ENCODE measurements at places on chromosomes 1 and 21. TPM values are rescaled to one million over a fixed set of nuclear protein-coding genes. Genes with fewer than 3 reads are reported as not detected.
A peak's percentile ranks its signal among the peaks of the same experiment; 100 is the strongest.

SLC9C2 gene
- 17.1 TPM for polyA plus RNA-seq

- DNase-seq, result no peak
These were observed 87.4 kb upstream of the C1orf21 start for GRCh38 chr1:184299406-184299790.

DNA sequence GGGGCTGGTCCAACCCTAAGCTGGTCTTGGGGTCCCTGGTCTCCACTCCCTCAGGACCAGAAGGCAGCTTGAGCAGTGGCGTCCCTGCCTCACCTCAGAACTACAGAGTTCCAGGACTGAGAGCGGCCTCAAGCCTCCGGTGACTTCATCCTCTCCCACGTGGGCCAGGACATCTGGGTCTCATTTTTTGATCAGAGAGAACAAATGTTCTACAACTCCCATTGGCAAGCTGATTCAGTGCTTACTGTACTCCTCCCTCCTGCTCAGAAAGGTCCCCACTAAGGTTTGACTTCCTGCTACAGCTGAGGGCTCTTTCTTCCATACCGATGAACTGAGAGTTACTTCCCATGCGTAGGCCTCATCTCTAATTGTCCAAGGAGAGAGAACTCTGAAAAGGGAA lies 78.5 kb downstream of the PLXNA2 start:
- DNase-seq, result no peak

UFC1 gene
- polyA plus RNA-seq, result 129 TPM

AJAP1 gene
- polyA plus RNA-seq, result 5.0 TPM

GRCh38 chr1:34681480-34682451 lies 73.1 kb upstream of the GJB5 start:
- DNase-seq, result peak; percentile 64

GRCh38 chr1:43275826-43276620 lies 6.2 kb downstream of the TMEM125 start:
- DNase-seq, result no peak

GRCh38 chr1:40407453-40407852 lies 33.9 kb downstream of the SMAP2 start:
- no peak for DNase-seq

DNA sequence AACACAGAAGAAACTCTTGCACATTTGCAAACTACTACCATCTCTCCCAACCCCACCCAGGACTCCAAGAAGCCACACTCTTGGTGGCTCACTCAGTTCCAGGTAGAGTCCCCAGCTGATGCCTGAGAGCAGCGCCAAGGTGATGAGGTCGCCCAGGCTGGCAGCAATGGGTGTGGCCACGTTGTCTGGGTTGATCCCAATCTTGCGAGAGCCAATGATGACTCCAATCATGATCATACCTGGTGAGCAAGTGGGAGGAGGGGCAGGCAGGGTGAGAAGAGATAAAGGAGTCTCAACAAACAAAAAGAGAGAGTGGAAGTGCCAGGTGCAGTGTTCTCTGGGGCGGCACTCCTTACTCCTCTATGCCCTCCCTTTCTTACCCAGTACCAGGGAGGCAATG lies 14.4 kb downstream of the SLC41A1 start:
- DNase-seq, result no peak

GRCh38 chr1:111656086-111657017 lies 36.8 kb downstream of the RAP1A start:
- peak; percentile 53 for DNase-seq

ITGB2 gene
- 27.4 TPM for polyA plus RNA-seq

- DNase-seq, result no peak
These were observed 94.6 kb downstream of the ATP6V1G3 start for GRCh38 chr1:198445872-198446271.

DNA sequence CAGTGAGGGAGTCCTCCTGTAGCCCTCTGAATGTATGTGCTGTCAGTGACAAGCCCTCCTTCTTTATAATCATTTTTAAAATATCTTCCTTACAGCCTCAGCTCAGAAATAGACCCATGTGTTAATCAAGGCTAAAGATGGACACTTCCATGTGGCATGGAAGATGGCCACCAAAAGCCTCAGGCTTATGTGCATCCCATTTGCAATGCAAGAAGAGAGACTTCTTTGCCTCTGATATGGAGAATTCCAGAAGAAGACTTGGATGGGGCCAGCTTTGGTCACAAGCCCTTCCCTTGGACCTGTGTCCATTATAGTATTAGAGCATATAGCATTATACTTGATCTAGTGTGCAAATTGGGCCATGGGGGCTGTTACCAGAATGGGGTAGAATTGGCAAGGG lies 18.5 kb downstream of the CCDC185 start:
- no peak for DNase-seq

- DNase-seq, result no peak
These were observed 196.0 kb upstream of the SAMSN1 start for GRCh38 chr21:14742119-14742518.

DNA sequence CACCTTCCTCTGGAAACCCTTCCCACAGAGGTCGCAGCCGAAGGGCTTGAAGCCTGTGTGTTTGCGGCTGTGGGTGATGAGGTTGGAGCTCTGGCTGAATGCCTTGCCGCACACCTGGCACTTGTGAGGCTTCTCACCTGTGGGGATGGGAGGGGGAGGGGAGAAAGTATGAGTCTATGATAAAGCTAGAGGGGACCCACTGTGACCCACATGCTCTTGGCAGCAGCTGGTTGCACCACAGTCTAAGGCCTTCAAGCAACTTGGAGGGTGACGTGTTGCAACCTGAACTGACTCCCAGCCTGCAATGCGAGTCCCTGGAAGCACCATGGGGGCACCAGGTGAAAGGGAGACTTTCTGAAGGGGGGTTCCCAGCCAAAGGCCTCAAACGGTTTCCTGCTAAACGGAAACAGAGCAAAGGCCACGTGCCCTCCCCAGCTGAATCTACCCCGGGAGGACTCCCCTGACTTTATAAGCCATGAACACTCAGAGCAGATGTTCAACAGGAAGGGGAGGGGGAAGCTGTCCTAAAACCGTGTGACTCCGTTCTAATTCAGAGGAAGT lies 10.6 kb downstream of the GFI1 start:
- DNase-seq, result no peak

S100A14 gene
- polyA plus RNA-seq, result 1.6 TPM

DNA sequence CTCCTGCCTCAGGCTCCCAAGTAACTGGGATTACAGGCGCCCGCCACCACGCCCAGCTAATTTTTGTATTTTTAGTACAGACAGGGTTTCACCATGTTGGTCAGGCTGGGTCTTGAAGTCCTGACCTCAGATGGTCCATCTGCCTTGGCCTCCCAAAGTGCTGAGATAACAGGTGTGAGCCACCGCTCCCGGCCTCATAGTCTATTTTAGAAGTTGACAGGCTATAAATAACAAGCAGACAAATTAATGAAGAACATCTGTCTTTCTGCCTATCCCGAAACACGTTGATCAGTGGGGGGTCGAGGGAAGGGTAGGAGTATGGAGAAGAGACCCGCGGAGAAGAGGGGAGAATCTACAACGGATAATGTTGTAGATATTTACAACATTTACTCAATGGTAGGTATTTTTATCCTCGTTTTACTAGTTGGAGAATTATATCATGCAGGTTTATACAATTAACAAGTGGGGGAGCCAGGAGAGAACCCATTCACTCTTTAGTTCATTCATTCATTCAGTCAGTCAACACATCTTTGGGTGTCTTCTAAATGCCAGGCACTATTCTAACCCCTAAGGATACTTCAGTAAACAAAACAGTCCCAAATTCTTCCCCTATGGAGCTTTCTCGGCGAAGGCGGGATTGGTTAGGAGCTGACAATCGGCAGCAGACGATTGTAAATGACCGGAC lies 497 bp upstream of the IFNAR2 start:
- DNase-seq, result no peak

DNA sequence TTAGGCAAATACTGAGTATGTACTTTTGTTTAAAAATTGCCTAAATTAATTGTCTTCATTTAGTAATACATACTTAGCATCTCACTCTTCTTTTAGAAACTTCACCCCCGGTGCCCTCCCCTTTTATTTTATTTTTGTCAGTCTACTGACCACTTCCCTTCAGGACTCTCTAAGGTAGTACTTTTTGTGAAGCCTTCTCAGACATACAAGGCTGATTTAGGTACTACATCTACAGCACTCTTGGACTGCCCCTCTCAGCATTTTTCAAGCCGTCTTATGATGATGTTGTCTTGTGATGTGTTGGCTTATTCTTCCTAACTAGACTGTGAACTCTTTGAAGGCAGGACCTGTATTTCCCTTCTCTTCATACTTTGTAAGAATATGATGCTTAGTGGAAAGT lies 24.7 kb downstream of the RPS6KC1 start:
- no peak for DNase-seq

GRCh38 chr1:180926164-180926981 lies 13.7 kb downstream of the KIAA1614 start:
- DNase-seq, result peak; percentile 59

GRCh38 chr1:111770916-111771315 lies 15.2 kb downstream of the DDX20 start:
- DNase-seq, result no peak

U2AF1 gene
- polyA plus RNA-seq, result 106 TPM

FAM72A gene
- polyA plus RNA-seq, result 13.7 TPM

DNA sequence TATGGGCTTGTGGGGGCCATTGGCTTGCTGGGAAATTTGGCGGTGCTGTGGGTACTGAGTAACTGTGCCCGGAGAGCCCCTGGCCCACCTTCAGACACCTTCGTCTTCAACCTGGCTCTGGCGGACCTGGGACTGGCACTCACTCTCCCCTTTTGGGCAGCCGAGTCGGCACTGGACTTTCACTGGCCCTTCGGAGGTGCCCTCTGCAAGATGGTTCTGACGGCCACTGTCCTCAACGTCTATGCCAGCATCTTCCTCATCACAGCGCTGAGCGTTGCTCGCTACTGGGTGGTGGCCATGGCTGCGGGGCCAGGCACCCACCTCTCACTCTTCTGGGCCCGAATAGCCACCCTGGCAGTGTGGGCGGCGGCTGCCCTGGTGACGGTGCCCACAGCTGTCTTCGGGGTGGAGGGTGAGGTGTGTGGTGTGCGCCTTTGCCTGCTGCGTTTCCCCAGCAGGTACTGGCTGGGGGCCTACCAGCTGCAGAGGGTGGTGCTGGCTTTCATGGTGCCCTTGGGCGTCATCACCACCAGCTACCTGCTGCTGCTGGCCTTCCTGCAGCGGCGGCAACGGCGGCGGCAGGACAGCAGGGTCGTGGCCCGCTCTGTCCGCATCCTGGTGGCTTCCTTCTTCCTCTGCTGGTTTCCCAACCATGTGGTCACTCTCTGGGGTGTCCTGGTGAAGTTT lies 550 bp downstream of the RXFP4 start:
- DNase-seq, result no peak

- no peak for DNase-seq
These were observed 114.8 kb downstream of the BEND5 start for GRCh38 chr1:48661726-48662463.

- DNase-seq, result no peak
These were observed 47.1 kb downstream of the DDAH1 start for GRCh38 chr1:85417876-85418275.
